ENCODE measurements at places on chromosomes 1 and 21.

DNA sequence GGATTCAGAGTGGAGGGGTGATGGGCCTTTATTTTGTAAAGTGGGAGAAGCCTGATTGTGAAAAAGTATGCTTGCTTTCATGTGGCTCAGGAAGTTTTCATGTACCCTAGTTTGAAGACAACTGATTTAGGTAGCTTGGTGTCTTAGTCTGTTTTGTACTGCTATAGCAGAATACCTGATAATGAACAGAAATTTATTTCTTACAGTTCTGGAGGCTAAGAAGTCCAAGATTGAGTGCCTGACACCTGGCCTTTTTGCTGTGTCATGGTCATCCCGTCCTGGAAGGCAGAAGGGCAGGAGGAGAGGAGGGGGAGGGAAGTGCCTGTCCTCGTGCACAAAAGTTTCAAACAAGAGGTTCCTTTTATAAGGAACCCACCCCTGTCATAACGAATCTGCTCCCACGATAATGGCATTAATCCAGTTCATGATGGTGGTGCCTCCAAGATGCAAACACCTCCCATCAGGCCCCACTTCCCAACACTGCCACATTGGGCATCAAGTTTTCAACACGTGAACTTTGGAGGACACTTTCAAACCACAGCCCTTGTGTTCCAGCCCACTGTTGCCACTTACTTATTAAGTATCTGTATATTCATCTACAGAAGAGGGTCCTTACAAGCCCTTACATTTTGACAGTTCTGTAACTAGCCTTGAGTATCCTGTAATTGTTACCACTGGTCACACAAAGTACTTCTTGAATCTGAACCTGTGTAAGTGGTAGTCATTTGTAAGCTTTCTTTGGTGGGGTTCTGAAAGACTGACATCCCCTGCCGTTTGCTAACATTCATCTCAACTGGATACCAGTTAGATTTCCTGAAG, 9.5 kb downstream of the UCK2 start:
- no peak for DNase-seq

GRCh38 chr1:37647281-37647680, 12.6 kb upstream of the RSPO1 start:
- DNase-seq = no peak

- no peak for DNase-seq
Measured at GRCh38 chr1:228000836-228001563, 5.8 kb upstream of the WNT3A start.

DNA sequence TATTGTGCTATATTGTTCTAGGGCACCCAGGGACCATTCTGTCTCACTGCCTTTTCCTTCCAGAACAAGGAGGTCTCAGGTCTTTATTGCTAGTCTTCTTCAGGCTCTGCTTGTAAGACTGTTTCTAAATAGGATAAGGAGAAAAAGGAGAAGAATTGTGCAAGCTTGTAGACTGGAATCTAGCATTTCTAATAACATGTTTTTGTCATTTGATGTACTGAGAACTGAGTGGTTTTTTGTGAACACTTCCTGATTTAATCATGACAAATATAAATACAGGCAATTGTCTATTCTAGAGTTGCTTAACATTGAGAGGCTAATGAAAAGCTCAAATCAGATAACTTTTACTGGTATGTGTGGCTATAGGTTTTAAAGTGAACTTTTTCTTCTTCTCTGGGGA, 77.6 kb downstream of the CLIC4 start:
- no peak for DNase-seq

DNA sequence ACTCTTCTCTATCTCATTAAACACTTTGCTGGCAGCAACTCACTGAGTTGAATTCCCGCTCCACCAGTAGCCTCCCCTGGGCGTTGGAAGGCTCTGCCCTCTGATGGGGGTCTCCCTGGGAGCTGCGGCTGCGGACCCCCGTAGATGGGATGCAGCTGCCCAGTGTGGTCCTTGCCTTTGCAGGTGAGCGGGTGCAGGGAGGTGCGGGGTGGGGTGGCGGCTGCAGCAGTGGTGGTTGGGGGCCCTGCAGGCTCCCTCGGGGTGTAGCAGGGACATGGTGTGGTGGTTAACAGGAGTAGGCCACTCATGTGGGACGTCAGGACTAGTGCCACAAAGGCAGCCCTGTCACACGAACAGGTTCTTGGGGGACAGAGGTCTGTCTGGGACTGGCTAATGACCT, 42.0 kb downstream of the GALNT2 start:
- peak; percentile 21 for DNase-seq

DNA sequence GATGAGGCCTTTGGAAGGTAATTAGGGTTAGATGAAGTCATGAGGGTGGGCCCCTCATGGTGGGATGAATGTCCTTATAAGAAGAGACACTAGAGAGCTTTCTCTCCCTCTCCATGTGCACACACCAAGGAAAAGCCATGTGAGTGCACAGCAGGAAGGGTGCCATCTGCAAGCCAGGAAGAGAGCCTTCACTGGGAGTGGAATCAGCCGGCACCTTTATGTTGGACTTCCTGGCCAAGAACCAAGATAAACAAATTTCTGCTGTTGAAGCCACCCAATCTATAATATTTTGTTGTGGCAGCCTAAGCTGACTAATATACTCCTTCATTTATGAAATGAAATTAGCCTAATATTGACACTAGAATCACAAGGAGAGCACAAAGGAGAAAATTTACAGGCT, 38.2 kb upstream of the PKP1 start:
- no peak for DNase-seq

DNA sequence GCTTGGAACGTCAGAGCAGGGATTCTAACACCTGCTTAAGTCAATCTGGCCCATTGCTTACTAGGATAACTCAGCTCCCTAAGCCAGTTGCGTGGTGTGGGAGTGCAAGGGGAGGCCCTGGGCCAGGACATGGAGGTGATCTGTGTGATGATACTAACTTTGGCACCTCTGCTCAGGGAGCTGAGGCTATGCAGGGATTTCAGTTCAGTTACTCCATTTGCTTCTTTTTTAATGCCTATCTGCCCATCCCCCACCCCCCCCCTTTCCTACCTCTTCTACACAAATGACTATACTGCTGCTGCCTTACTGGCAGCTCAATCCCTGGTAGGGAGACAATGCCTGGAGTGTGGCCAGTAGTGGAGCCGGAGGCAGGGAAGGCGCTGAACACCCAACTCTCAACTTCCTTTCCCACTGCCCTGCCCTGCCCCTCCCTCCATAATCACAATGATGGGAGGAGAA, 19.5 kb downstream of the INKA2 start:
- no peak for DNase-seq

DNA sequence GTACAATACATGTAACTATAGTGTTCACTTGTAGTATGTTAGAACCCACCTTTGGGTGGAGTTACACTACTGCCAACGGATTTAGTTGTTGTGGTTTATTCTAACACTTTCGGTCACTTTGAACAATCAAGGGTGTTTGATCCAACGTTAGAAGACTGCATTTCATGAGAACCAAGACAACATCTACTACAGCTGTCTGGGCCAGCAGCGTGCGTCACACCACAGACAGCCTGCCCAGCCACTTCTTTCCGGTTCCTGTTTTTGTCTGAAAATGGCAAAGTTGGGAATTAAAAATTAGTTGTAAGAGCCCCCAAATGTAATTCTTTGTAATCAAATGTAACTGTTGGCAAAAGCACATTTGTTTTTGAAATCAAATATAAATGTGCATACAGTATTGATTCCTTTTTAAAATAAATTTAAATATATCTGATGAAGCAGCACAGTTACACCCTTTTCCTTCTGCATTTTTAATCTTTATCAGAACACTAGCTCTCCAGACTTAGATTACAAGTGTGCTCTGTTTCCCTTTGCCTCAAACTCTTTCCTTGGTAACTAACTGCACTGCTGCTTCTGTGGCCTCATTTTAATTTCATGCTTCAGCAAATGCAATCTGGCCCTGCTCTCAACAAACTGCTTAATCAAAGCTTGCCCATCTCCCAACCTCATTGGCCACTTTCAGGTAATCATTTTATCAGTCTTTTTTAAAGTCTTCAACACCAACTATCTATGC, 86.6 kb upstream of the DPH5 start:
- peak; percentile 78 for DNase-seq

GRCh38 chr21:42426424-42426823, 22.7 kb downstream of the UBASH3A start:
- peak; percentile 83 for DNase-seq

GRCh38 chr1:14181191-14181795, 417.2 kb upstream of the KAZN start:
- DNase-seq = peak; percentile 9

DNA sequence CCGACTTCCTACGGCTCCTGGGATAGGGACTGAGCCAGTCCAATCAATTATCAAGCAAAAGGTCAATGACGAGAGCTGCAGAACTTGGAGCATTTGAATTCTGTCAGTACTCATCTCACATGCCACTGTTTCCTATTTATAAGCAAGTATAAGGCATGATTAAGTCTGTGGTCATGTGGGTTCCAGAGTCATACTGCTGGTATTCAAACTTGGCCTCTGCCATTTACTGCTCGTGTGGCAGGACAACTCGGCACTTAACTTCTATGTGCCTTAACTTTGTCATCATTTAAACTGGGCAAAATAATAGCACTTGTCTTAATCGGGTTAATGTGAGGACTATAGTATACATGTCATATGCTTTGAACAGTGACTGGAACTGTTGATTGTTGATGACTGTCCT, 44.9 kb upstream of the TNFSF18 start:
- no peak for DNase-seq

- no peak for DNase-seq
Measured at GRCh38 chr1:153493343-153493960, 33.0 kb upstream of the S100A7 start.

GRCh38 chr1:147919896-147920295, 8.3 kb upstream of the GPR89B start:
- DNase-seq = no peak

DNA sequence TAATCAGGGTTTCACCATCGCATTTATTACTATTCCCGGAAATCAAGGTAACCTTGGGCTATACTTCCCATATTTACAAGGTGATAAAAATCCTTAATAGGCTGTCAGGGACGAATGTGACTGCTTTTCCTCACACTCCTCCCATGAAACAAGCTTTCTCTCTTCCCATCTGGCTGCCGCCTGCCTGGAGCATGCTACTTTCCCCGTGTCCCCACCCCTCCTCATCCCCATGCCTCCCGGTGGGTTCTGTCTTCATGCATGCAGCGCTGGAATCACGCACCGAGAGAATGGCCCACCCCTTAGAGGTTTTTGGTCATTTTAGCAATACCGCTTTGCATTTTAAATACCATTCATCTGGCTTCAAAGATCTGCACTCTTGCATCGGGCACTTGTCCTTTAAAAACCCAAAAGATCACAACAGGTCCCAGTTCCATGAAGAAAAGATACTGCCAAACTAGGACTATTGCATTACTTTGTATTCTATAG, 339.1 kb downstream of the NTNG1 start:
- no peak for DNase-seq

GRCh38 chr1:39139723-39140360, 64.7 kb upstream of the MACF1 start:
- DNase-seq = no peak

DNA sequence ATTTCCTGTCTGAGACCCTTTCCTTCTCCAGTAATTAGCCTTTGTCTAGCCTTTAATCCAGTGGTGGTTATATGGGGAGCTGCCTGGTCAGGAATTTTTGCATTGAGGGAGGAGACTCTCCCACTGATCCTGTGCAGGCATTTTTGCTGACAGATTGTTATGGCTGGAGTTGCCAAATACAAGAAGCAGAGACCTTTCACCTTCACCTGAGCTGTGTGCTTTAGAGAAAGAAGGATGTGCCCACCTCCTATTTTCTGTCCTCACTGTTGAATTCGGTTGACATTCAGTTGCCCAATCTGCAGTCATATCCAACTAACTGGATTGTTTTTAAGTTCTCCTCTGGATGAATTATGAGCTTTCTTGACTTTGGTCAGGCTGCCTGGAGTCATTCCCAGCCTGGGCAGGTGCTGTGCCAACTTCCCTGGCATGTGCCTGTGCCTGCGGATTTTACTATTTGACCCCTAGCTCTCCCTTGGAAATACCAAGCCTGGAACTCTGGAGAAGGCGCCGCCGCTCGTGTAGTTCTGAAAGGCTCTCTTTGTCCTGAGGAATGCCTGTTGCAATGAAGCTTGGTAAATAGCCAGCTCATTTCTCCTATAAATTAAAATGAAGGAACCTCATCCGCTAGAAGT, 143.9 kb downstream of the NOS1AP start:
- no peak for DNase-seq

DNA sequence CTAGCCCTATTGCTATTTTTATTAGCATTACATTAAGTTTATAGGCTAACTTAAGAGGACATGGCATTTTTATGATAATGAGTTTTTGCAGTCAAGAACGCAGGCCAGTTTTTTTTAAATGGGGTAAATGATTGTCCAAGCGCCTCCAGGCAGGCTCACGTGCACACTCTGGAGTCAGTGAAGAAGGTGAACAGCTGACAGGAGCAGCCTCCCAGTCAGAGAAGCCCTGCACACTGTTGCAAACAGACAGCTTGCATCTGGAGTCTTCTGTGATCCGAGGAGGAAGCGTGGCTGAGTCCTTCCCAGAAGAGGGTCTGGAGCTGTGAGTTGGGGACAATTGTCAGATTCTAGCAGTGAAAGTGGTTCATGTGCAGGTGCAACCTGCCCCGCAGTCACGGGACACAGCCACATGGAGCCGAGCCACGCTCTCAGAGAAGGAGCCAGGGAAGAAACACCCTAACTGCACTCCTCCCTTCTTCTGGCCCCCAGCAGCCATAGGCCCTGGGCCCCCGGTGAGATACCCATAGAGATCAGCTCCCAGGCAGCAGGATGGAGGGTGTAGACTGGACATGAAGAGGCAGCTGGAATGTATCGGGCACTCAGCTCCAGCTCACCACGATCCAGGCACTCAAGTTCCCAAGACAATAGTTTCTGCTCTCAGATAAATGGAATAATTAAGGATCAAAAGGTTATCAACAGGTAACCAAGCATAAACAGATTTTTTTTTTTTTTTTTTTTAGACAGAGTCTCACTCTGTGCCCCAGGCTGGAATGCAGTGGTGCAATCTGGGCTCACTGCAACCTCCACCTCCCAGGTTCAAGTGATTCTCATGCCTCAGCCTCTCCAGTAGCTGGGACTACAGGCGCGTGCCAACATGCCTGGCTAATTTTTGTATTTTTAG, 26.4 kb downstream of the CAPN2 start:
- no peak for DNase-seq

DNA sequence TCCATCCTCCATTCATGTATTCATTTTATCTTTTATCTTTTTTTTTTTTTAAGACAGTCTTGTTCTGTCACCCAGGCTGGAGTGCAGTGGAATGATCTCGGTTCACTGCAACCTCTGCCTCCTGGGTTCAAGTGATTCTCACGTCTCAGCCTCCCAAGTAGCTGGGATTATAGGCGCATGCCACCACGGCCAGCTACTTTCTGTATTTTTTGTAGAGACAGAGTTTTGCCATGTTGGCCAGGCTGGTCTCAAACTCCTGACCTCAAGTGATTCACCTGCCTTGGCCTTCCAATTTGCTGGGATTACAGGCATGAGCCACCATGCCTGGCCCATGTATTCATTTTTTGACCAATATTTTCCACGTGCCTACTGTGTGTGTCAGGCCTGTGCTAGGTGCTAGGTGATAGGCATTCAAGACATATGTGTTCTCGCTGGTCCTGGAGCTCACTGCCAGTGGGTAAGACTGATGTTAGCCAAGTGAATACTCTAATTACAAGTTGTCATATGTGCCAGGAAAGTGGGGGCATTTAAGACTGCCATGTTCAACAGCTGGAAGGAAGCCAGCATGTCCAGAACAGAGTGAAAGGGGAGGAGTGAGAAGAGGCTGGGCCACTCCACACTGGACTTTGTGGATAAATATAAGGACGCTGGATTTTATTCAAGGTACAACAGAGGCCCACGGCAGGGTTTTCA, 5.3 kb upstream of the CELSR2 start:
- no peak for DNase-seq

All from GM12865 (cell line).